ENCODE measurements at places on chromosomes 13 and 19.

GRCh38 chr13:79307433-79307861 lies 98.6 kb downstream of the RBM26 start:
- ATAC-seq = no peak

DNA sequence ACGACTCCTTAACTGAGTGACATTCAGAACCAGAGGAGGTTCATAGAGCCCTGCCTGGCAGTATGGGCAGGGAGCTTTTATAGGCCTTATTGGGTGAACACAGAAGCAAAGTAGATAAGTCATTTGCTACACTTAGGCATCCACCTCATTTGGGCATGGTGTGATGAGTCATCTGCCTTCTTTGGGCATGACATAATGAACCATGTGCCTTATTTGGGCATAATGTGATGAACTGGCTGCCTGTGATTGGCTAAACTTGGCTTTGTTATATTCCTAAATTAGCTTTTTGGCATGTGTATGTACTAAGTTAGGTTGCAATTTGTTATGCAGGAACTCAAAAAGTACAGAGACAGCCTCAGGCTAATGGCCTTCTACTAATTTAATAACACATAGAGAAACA lies 2210.2 kb upstream of the PCDH20 start:
- no peak for ATAC-seq

DNA sequence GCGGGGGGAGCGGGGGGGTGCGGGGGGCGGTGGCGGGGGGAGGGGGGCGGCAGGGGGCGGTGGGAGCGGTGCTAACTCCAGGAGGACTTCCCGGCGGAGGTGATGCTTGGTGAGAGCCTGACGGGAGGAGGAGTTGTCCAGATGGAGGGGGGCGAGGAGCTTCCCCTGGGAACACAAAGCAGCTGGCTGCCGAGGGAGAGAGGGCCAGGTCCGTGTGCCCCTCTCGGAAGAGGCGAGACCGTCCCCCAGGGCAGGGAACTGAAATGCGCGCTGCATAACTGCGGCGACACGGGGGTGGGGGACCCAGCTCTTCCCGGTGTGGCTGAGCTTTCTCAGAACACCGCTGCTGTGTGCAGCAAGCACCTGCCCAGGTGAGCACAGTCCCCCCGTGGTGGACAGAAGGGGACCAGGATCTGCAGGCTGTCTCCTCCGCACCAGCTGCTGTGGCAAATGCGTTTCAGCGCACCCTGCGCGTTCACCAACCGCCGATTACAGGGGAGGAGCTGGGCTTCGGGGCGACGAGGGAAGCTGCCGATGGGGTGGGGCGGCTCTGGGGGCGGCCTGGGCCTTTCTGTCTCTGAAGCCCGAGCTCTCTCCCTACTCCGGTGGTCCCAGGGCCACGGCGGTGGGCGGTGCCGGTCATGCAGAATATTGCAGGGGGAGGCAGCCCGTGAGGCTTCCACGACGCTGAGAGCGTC lies 54.7 kb upstream of the F7 start:
- ATAC-seq = no peak

DNA sequence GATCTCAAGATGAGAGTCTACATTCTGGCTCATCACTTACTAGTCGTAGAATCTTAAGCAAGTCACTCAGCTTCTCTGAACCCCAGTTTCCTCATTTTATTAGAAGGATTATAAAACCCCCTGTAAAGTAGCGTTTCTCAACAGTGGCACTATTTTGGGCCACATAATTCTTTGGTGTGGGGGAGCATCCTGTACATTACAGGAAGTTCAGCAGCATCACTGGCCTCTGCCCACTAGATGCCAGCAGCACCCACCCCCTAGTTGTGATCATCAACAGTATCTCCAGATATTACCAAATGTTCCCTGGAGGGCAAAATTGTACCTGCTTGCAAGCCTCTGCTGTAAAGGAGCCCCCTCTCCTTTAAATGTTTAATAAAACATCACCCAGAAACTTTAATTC lies 22.6 kb downstream of the STARD13 start:
- ATAC-seq = no peak

DNA sequence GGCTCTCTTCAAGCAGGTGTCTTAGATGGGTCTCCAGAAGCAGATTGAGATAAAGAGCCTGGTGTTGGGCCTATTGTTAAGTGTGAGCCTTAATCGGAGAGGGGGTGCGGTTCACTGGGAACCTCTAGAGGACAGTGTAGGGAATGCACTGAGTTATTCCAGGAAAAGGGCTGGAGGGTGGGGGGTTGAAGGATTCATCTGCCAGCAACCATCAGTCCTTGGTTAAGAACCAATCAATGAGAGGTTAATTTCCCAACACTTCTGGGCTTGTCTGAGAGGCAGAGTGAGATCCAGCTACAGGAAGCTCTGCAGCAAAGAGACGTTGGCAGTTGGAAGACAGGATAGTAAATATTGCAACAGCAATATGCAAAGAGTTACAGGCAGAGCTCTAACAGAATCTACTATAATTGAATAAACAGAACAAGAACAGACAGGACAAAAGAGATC lies 28.7 kb downstream of the CYP4F2 start:
- peak; percentile 71 for ATAC-seq

- ATAC-seq = no peak
Measured at GRCh38 chr13:50955798-50956197, 46.2 kb downstream of the RNASEH2B start.

- ATAC-seq = no peak
Measured at GRCh38 chr13:106357198-106357597, 178.3 kb downstream of the EFNB2 start.

DNA sequence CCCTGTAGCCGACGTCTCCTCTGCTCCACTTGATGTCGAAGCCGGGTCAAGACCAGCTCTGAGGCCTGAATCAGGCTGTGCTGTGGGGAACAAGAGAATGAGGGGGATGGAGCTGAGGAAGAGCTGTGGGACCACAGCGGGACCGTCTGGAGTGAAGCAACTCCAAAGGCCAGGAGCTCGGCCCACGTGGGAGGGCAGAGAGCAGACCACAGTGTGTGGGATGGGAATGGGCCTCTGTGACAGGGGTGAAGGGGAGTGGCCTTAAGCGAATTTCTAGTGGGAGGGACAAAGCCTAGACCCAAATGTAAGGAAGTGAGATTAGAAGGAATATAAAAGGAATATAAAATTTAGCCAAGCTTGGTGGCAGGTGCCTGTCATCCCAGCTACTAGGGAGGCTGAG lies 3.8 kb upstream of the SLC8A2 start:
- no peak for ATAC-seq

DNA sequence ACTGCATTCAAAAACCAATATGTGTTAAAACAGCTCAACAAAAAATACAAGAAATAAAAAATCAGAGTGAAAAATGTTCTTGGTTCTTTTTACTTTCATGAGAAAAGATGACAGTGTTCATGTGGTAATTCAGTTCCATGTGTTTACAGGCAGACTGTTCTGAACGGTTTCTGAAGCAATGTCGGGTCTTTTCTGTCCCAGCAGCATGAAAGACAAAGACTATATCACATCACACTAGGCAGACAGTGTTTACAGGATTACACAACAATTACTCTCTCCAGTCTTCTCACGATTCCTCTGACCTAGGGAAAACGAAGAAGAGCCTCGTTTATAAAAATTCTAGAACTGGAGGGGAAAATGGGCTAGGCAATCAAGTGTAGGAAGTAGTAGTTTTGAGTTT lies 83.4 kb downstream of the UBL3 start:
- ATAC-seq = peak; percentile 48

DNA sequence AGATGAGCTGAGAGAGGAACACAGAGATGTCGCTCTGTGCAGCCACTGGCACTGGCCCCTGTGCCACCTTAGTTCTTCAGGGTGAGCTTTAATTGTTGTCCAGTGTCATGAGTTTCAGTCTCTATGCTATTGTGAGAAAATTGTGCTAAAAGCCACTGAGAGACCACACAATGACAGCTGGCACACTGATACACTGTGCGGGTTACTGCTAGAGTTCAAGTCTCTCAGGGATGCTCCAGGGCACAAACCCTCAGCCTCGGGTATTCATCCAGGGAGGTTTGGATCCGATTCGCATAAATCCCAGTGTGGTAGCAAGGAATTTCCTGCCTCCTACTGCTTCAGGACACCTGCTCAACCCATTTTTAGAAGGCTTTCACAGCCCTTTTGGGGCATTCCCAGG lies 68.1 kb upstream of the EDNRB start:
- no peak for ATAC-seq

- no peak for ATAC-seq
Measured at GRCh38 chr13:37138926-37139325, 33.5 kb upstream of the CSNK1A1L start.

- ATAC-seq = peak; percentile 27
Measured at GRCh38 chr19:46000491-46001246, 5.4 kb downstream of the CCDC61 start.

GRCh38 chr19:38676878-38677646 lies 29.6 kb downstream of the ACTN4 start:
- ATAC-seq = no peak

- ATAC-seq = no peak
Measured at GRCh38 chr13:77391475-77391874, 64.6 kb upstream of the MYCBP2 start.

DNA sequence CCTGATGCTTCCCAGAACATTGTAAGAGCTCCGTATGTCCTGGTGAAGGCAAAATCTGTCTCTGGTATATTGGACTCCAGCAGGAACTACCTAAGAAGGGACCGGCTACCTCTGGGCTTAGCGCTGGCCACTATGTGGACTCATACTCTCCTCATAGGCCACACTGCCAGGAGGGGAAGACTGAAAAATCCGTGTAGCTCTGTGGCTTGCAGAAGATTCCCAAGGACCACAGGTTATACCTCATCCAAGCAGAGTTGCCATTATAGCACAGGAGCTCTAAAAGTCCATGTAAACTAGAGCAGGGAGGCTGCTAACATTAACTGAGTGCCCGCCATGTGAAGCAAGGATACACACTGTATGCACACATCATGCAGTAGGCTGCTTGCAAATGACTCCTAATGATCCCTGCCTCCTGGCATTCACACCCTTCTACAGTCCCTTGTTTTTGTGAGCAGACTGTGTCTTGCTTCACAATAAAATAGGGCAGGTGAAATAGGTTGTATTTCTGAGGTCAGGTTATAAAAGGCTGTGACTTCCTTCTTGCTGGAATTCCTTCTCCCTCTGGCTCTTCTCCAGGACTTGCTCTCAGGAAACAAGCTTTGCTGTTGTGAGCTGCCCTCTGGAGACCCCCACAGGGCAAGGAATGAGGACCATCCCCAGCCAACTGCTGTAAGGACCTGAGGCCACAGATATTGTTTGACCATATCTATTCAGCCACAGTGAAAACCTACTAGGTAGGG lies 192.6 kb upstream of the UBL3 start:
- no peak for ATAC-seq

DNA sequence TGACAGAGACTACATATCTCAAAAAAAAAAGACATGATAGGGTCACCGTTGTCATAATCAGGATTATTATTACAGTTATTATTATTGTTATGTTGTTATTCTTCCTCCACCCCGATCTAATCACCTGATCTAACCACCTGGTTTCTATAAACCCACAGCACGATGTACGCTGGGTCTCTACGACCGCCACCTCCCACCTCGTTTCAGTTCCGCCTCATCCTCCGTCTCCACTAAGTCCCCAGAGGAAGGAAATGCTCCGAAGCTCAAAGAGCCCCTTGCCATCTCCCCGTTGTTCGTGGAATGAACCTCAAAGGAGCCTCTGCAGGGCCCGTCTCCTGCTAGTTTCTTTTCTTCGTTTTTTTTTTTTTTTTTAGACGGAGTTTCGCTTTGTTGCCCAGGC lies 15.9 kb upstream of the MEIS3 start:
- no peak for ATAC-seq

- ATAC-seq = no peak
Measured at GRCh38 chr13:24223341-24224231, 63.1 kb downstream of the SPATA13 start.

Data from gastroesophageal sphincter (tissue), 4 donors.